CD4-positive, alpha-beta T cell treated with Interleukin-6 at 100 ng/mL for 8 hours (primary cell): ENCODE measurements at places on chromosomes 16 and 17.
A peak's percentile ranks its signal among the peaks of the same experiment; 100 is the strongest.

DNA sequence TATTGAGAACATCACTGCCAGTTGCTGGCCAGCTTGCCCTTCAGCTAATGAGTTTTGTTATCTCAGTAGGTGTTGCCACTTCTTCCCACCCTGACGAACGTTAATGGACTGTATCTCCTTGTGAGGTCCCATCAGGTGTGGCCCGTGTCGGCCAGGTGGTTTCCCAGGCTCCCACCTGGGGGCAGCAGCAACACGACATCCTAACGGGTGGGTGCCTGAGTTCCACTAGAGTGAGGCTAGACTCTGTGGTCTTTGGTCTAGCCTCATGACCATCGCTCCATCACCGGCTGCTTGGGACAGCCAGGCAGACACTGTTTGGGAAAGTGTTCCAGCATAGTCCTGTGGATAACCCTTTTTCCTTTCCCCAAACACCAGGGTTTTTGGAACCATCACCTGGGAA, 45.6 kb upstream of the LCMT1 start:
- no peak for DNase-seq

GRCh38 chr17:77372444-77373298, 231.9 kb downstream of the SEC14L1 start:
- peak; percentile 64 for DNase-seq

GRCh38 chr16:85891033-85891775, 7.8 kb upstream of the IRF8 start:
- no peak for DNase-seq

DNA sequence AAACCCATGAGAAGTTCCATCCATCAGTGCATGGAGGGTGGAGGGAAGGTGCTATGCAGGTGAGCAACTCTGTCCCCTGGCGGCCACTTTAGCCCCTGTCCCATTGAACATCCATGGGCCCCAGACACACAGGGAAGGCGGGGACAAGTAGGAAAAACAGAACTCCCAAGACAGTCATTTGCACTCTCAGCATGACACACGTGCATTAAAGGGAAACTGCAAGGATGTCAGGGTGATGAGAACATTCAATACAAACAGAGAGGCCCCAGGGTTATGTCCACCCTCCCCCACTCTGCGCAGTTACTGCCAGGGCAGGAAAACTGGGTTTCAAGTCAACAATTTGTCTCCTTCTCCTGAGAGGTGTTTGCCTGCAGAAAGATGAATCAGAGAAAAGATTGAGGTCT, 44.0 kb upstream of the AKTIP start:
- no peak for DNase-seq

DNA sequence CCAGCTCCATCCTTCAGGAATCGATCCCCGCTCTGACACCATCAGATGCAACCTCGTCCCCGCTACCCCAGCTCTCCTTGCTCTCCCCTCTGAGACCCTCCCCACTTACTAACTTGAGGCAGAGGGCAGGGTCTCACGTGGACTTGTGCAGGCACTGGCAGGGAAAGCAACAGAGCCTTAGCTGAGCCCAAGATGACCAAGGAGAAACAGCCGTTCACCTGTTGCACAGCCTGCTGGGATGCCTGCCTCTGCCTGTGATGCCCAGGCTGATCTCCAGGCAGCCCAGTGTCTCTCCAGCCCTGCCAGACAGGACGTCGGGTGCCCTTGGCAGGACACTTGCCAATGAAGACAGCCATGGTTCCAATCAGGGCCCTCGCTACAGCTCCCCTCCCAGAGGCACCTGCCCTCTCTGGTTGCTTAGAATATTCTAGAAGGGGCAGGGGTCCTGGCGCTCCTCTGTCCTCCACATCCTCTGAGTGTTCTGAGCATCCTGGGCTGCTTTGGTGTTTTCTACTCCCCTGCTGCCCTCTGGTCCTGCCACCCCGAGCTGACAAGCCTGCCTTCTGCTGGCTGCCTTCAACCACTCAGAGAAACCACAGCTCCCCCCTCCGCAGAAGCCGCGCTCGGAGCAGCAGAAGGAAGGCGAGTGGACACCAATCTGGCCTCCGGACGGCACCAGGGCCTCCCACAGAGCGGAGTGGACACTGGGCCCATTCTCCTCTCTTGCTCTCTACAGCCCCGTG, 6.7 kb downstream of the CEP295NL start:
- DNase-seq = no peak
